ENCODE measurements at places on chromosomes 16 and 17. TPM values are rescaled to one million over a fixed set of nuclear protein-coding genes. Genes with fewer than 3 reads are reported as not detected.

Gene SLFN13
- 25.5 TPM for total RNA-seq

Gene GRB7
- total RNA-seq: not detected

Gene FMNL1
- 575 TPM for total RNA-seq

Gene KRTAP1-1
- total RNA-seq: not detected

Gene PHKG2
- total RNA-seq: 43.9 TPM

Gene MFAP4
- not detected for total RNA-seq

Gene SPHK1
- total RNA-seq: 0.52 TPM

DNA sequence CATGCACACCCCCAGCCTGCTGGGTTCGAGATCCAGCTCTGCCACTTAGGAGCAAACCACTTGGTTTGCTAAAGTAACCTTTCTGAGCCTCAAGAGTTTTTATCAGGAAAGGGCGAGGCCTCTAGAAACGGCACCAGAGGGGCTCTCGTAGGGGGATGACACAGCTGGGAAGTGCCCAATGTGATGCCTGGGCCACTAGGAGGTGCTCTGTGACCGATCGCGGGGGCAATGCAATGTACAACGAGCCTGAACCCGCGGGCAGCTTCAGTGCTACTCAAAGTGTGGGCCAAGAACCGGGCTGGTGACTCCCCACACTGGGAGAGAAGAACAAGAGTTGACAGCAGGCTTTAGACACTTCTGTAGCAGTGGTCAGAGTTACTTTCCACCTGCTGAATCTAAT is 9.4 kb downstream of the C16orf89 start:
- H3K27me3 ChIP-seq: no peaks in the 10 kb centered on the region
- peak; percentile 57 for DNase-seq
- H3K4me1 ChIP-seq: no peaks in the 10 kb centered on the region
- no peak overlapping the region for H3K4me3 ChIP-seq

DNA sequence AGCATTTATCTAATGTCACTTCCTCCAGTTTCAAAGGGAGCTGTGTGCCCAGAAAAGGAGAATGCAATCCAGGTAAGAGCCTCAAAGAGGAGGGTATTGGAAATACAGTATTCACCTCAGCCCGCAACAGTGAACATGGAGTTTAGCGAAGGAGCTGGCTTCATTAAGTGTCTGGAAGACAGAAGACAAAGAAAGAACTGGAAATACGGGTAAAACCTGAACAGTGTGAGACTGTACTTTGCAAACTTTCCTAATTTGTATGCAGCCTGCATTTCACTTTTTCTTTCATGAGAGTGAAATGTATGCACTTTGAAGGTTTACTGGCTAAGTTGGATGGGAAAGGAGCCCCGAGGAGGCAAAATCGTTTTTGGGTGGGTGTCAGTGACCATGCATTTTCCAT is 478.4 kb downstream of the HS3ST3B1 start:
- no peak overlapping the region for H3K4me3 ChIP-seq
- H3K4me1 ChIP-seq: no peaks in the 10 kb centered on the region
- DNase-seq: no peak
- no peaks in the 10 kb centered on the region for H3K27me3 ChIP-seq
- no peaks in the 10 kb centered on the region for H3K36me3 ChIP-seq
- no peak overlapping the region for H3K27ac ChIP-seq

- H3K36me3 ChIP-seq: peaks cover 24% of the 10 kb centered on the region
- no peaks in the 10 kb centered on the region for H3K27me3 ChIP-seq
- H3K4me3 ChIP-seq: no peak overlapping the region
- no peak overlapping the region for H3K27ac ChIP-seq
- no peak for DNase-seq
- H3K4me1 ChIP-seq: peaks cover 21% of the 10 kb centered on the region
These were observed 17.8 kb downstream of the SAP30BP start for GRCh38 chr17:75684924-75685323.

- no peak overlapping the region for H3K4me3 ChIP-seq
- peaks cover 25% of the 10 kb centered on the region for H3K4me1 ChIP-seq
- no peak overlapping the region for H3K27ac ChIP-seq
- no peak for DNase-seq
- peaks cover 2% of the 10 kb centered on the region for H3K36me3 ChIP-seq
- no peaks in the 10 kb centered on the region for H3K27me3 ChIP-seq
These were observed 11.9 kb upstream of the GLIS2 start for GRCh38 chr16:4303973-4304372.
